EH (cell line): ENCODE measurements at places on chromosomes 12 and 14.

DNA sequence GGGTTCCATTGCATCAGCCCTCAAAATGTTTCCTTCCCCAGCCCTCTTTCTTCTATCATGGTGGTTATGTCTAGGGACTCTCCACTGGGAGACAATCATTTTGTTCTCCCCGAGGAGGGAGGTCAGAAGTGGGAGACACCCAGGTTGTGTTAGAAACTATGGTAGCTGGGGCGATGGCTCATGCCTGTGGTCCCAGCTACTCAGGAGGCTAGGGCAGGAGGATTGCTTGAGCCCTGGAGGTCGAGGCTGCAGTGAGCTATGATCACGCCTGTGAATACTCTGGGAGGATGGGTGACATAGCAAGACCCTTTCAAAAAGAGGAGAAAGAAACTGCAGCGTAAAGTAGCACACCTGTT is 13.0 kb upstream of the LRRC23 start:
- DNase-seq, result no peak

DNA sequence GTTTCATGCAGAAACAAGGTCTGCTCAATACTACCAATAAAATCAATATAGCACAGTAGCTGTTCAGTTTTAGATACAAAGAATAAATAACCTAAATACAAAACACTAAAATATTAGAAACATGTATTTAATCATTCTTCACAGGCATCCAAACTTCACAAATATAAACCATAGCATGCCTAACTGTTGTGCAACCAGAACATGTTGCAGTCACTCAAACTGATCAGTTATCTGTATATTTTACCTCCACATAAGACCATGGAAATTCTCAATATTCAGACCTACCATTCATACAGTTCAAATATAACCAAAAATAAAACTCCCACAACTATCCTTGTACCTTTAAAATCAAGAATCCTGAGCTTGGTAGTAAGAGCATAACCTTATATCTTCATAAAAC is 83.1 kb upstream of the PAWR start:
- no peak for DNase-seq

GRCh38 chr14:89443042-89443629 is 26.1 kb upstream of the FOXN3 start:
- DNase-seq, result peak; percentile 69

DNA sequence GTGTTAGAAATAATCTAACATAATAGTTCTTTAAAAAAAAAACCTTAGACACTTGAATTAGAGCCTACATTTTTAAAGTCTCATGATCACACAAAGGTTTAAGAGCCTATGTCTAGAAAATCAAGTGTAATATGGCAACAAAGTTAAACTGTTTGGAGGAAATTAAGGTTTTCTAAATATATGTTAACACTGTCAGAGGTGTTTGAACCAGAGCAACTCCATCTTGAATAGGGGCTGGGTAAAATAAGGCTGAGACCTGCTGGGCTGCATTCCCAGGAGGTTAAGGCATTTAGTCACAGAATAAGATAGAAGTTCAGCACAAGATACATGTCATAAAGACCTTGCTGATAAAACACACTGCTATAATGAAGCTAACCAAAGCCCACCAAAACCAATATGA is 12.4 kb downstream of the CPNE8 start:
- no peak for DNase-seq

DNA sequence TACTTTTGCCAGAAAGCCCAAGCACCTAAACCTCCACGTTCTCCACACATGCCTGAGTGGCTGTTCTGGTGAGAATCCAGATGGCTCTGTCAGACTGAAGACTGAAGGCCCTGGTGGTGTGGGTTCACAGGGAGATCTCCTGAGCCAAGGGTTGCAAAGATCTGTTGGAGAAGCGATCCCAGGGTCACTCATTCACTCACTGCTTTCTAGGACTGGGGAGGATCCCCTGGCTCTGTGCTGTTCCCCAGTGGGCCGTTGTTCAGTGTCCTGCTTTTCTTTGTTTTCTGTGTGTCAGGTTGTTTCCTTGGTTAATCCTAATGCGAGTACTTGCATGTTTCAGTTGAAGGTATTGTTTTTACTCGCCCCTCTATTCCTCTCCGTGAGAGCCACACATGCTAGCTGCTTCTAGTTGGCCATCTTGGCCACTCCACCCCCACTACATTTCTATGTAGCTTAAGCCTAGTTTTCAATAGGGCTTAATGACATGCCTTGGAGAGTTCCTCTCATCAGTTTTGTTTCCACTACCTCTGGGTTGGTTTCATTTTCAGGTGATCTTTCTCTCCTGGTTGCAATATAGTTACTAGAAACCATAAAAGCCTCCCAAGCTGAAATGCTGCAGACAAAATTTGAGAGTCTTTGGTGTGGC is 144.5 kb upstream of the SLC38A2 start:
- no peak for DNase-seq

DNA sequence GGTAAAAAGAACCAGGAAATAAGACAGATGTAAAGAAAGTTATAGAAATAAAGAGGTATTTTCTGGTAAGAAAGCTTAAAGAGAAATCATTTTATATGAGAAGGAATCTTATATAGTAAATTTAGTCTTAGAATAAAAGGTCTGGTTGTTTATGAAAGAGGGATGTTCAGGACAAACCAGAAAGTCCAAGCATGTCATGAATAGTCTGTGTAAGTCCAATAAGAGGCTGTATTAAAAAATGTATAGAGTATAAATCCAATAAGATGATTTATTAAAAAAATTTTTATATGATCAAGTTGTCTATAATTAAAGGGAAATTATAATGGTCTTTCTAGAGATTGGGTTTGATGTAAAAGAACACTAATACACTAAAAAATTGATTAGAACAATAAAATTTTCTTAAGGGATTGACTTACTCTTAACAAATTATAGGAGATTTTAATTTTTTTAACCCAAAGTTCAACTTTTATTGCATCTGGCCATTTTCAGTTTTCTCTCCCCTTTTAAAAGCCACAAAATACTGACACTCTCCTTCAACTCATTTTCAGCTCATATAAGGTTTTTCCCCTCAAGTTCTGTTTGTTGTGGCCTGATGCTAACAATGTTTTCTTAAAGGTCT is 35.1 kb downstream of the ST8SIA1 start:
- DNase-seq, result no peak

DNA sequence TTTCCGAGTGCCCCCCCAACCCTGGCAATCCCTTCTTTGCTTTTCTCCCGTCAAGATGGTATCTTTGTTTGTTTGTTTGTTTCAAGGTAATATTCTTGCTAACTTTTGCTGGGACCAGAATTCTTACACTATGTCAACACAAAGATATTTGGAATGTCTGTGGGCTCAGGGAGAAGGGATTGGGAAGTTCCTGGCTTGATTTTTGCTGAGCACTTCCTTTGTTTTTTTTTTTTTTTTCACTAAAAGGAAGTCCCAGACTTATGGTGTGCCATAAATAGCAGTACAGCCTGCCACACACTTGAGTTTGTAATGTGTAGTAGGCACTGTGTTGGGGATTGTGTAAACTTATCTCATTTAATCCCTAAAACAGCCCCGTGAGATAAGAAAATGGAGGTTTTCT is 11.2 kb upstream of the RNU6-7 start:
- peak; percentile 56 for DNase-seq

GRCh38 chr14:52235434-52235833 is 32.1 kb upstream of the PTGDR start:
- DNase-seq, result no peak

DNA sequence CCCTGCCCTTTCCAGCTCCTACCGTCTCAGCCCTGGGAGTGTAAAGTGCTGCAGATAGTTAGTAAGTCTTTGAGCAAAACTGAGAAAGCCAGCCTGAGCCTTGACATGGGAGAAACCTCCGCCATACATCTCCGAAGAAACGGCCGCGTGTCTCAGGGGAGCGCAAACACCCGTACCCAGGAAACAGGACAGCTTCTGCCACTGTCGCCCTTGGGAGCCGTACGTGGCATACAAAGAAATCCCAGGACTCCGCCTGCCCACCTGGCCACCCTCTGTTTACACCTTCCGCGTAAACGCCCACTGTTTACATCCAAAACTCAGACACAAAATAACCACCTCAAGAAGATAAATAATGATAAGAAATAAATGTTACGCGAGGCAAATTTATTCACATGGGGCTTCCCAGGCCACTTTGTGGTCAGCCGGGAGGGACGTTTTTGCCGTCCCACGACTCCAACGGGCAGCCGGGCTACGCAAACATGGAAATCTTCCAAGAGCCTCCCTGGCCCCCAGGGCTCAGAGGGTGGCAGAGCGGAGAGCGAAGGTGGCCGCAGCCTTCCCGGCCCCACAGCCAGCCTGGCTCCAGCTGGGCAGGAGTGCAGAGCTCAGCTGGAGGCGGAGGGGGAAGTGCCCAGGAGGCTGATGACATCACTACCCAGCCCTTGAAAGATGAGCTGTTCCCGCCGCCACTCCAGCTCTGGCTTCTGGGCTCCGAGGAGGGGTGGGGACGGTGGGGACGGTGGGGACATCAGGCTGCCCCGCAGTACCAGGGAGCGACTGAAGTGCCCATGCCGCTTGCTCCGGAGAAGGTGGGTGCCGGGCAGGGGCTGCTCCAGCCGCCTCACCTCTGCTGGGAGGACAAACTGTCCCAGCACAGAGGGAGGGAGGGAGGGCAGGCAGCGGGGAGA is at the start of gene BDKRB2:
Gene BDKRB2, plus strand, starts transcription at position 689 of the 908 bp plus-strand sequence. CDS start 32,269 bp downstream, outside the sequence.
- peak; percentile 89 for DNase-seq

- peak; percentile 62 for DNase-seq
Measured at GRCh38 chr14:24817212-24818057, 183.4 kb upstream of the GZMB start.

DNA sequence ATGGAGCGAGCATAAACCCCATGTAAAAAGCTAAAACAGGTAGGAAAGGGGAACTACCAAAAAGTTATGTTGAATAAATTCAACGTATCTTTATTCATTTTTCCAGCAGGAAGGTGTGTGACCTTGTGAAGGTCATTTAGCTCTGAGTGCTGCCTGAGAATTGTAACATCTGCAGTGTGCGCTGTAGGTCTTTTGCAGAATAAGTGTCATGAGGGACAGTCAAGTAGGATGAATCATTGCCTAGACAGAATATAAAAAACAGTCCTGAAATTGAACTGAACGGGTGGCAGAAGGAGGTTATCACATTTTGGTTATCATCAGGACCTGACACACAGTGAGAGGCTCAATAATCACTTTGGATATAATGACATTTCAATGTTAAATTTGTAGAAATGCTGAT is 334.8 kb upstream of the NOVA1 start:
- no peak for DNase-seq

DNA sequence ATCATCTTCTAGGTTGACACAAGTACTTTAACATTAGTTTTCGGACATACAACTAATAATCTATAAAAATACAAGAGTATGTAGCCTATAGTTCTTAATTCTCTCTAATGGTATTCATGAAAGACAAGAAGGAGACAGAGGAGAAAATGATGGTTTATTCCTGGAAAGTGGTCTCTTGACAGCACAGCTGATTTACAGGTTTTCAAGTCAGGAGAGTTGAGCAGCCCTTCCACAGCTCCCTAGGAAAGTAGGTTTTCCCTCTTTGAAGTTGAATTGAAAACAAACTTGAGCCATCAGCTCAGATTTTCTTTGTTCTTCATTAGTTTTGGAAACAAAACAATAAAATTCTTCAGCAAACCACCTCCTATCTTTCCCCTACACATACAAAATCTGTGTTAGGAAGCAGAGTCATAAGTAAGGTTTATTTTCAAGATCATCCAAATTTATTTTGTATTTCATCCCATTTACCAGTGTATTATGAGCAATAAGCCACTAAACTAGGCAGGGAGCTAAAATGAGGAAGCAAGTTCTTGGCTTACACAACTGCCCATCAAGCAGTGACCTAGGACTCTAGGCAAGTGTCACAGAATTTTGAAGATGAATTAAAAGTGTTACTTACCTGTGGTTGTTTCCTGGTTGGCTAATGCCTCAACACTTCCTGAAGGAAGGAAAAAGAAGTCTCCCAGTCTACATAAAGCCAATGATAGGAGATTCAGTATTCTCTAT is 357.0 kb downstream of the BCAT1 start:
- no peak for DNase-seq

DNA sequence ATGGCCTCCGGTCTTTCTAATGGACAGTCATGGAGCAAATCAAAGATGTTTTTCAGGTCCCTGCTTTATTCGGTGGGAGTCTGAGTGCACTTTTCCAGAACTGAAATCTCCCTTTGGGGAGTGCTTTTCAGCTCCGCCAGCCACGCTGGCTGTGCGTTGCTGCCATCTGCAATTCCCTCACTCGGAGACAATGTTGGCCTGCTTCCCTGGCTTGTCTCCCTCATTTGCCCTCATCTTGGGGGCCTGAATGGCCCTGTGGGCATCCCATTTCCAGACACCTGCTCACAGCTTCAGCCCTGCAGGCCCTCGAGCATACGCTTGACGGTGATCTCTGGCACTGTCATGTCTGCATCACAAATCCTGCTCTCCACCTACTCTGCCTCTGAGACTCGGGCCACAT is 103.8 kb downstream of the CCDC92 start:
- no peak for DNase-seq

- DNase-seq, result no peak
Measured at GRCh38 chr12:1054117-1054870, 63.3 kb downstream of the ERC1 start.

GRCh38 chr12:4286228-4286627 is 12.7 kb downstream of the CCND2 start:
- DNase-seq, result no peak

GRCh38 chr14:63435838-63436237 is 107.3 kb downstream of the PPP2R5E start:
- peak; percentile 78 for DNase-seq

DNA sequence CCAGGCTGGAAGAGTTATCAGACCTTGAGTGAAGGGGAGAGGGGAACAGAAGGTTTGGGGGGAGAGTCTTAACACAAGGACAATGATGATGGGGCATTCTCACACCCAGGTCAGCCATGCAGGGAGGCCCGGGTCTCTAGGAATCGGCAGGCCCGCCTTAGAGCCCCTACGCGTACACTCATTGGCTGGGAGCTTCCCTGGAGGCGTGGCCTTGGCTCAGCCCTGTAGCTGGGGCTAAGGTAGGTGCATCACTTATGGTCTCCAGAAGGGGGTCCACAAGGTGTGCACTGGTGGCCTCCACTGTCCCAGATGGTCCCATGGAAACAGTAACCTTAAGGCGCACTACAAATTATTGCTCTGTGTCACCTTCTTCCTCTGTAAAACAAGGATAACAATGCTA is 660.1 kb downstream of the MED13L start:
- no peak for DNase-seq

DNA sequence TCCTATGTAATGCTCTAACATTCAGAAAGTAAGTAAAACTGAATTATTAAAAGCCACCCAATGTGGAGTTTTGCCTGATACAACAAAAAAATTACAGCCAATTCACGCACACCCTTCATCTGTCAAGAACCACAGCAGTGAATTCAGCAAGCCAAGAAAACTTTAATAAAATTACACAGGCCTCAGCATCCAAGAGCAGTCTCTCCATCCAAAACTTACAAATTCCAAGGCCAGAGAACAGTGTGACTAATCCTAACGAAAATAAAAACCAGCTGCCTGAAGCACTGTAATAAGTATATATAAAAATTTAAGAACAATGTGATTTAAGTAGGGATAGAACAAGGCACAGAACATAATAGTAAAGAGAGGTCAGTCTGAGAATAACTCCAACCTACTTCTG is 54.2 kb downstream of the SIX6 start:
- DNase-seq, result peak; percentile 73

DNA sequence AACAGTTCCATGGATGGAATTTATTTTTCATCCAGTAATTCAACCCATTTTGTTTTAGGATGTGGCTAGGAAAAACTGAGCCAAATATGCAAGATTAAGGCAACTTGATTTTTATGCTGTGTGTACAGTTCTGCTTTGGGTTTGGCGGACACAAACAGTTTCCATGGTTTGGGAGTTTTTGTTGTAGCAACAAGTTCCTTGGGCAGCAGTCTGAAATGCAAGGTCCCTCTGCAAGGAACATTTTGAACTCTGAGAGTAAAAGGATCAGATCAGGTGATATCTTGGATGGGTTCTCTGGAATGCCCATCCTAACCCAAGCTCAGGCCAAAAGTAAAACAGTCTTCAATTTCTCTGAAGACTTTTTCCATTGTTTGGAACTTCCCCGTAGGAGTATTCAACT is 161.2 kb downstream of the TMX1 start:
- peak; percentile 4 for DNase-seq
